ENCODE measurements at places on chromosomes 5 and 9.

- DNase-seq, result no peak
Measured at GRCh38 chr9:113299800-113300292, 3.3 kb downstream of the RNF183 start.

- no peak for DNase-seq
Measured at GRCh38 chr5:99866740-99867139, 668.4 kb upstream of the FAM174A start.

DNA sequence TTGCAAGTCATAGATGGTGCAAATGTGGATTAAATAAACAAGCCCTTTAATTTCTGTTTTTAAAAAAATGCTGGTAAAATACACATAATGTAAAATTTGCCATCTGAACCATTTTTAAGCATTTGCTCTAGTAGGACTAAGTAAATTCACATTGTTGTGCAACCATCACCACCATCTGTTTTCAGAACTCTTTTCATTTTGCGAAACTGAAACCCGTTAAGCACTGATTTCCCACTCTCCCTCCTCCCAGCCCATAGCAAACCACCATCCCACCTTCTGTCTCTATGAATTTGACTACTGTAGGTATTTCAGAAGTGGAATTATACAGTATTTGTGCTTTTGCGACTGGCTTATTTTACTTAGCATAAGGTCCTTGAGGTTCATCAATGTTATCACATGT lies 103.3 kb upstream of the CNTLN start:
- DNase-seq, result no peak

- DNase-seq, result no peak
Measured at GRCh38 chr9:106892632-106893031, 29.7 kb downstream of the ZNF462 start.

- no peak for DNase-seq
Measured at GRCh38 chr5:94613583-94613982, 4.8 kb downstream of the KIAA0825 start.

- DNase-seq, result no peak
Measured at GRCh38 chr5:84589926-84590325, 205.2 kb upstream of the EDIL3 start.

DNA sequence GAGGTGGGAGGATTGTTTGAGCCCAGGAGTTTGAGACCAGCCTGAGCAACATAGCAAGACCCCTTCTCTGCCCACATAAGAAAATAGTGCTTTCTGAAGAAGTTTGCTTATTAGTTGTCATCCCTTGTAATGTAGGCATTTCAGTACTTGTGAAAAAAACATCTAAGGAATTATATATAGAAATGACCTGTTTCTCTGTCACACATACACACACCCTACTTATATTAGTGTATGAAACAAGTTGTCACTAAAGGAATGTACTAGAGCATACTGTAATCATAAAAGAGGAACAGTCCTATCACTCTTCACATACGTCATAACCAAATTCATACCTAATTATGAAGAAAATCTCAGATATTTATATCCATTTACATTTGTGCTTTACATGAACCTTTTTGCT lies 122.0 kb downstream of the NIPBL start:
- DNase-seq, result no peak

GRCh38 chr9:35516479-35516878 lies 26.6 kb downstream of the RUSC2 start:
- no peak for DNase-seq

- no peak for DNase-seq
Measured at GRCh38 chr5:14247054-14247386, 103.9 kb downstream of the TRIO start.

GRCh38 chr9:35089434-35089833 lies 7.0 kb downstream of the PIGO start:
- no peak for DNase-seq

DNA sequence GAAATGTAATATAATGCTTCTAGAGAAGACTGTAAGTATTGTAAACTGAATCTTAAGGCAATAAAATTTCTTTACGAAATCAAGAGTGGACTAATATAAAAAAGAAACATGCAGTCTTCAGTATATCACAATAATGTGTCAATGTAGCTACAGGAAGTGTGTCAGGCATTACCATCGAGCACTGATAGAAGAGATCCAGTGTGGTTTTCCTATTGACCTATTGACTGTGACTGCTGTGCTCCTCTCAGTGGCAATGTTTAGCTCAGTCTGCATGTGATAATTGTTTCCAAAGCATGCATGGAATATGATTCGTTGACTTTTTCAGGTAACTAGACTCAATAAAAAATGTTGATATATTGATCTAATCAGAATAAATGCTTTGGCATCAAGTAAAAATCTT lies 20.3 kb upstream of the PCSK1 start:
- DNase-seq, result no peak

- no peak for DNase-seq
Measured at GRCh38 chr5:55860288-55860687, 9.1 kb downstream of the IL31RA start.

GRCh38 chr5:78537821-78538220 lies 110.8 kb downstream of the LHFPL2 start:
- no peak for DNase-seq

DNA sequence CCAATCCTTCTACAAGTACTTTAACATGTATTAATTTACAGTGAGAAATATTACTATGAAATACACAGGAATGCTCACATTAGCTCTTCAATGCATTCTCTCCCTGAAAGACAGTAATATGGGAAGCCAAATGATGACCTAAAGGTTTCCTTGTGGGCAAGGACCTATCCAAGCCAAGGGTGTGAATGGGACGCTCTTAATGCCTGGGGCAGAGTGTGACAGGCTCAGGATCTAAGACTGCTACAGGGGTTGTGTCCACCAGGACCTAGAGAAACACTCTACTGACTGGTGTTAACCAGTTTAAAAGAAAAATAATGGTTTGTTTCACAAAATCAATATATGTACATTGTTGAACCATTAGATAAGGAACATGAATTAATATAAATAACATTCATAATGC lies 158.7 kb downstream of the FGF1 start:
- no peak for DNase-seq

- DNase-seq, result no peak
Measured at GRCh38 chr9:116985596-116985995, 298.5 kb downstream of the TRIM32 start.

DNA sequence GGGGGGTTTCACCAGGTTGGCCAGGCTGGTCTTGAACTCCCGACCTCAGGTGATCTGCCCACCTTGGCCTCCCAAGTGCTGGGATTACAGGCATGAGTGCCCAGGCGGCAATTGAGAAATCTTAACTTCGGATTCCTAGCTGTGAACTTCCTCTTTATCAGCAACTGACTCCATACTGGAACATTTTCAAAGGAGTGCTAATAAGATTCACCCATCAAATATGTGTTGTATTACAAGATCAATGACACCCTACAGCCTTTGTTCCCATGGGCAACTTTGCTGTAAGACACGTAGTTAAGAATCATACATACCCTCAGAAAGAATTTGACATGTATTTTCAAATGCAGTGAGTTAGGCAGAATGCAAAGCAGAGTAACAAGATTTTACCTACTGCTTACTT lies 23.1 kb upstream of the ACOT12 start:
- DNase-seq, result no peak

DNA sequence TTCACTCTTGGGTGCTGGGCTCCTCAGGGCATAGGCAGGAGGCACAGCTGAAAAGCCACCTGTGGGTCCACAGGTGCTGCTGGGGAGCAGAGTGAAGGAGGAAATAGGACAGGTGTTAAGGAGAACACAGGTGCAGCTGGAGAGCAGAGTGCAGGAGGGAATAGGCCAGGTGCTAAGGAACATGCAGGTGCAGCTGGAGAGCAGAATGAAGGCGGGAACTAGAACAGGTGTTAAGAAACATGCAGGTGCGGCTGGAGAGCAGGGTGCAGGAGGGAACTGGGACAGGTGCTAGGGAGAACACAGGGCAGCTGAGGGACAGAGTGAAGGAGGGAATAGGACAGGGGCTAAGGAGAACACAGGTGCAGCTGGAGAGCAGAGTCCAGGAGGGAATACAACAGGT lies 43.8 kb upstream of the PLEKHG4B start:
- DNase-seq, result no peak

DNA sequence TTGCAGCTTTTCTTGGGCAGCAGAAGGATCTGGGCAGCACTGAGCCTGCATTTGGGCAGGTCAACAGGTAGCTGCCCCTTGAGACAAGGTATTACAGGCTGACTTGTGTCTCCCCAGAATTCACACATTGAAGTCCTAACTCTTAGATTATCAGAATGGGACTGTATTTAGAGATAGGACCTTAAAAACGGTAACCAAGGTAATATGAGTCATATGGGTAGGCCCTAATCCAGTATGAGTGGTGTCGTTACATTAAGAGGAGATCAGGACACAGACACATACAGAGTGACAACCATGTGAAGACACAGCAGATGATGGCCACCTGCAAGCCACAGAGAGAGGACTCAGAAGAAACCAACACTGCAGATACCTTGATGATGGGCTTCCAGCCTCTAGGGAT lies 3.2 kb downstream of the C1QTNF2 start:
- DNase-seq, result no peak

- DNase-seq, result no peak
Measured at GRCh38 chr5:118007262-118007661, 981.1 kb downstream of the DTWD2 start.

- DNase-seq, result no peak
Measured at GRCh38 chr5:11719888-11720481, 184.3 kb downstream of the CTNND2 start.

DNA sequence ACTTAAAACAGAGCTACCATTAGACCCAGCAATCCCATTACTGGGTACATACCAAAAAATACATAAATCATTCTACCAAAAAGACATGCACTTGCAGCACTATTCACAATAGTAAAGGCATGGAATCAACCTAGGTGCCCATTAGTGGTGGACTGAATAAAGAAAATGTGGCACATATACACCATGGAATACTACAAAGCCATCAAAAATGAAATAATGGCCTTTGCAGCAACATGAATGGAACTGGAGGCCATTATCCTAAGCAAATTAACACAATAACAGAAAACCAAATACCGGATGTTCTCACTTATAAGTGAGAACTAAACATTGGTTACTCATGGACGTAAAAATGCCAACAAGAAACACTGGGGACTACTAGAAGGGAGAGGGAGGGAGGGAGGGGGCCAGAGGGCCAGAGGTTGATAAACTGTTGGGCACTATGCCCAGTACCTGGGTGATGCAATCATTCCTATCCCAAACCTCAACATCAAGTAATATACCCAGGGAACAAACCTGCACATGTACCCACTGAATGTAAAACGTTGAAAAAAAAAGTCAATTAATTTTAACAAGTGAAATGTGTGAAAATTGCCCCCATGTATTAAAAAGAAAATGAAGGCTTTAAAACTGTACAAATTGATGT lies 24.5 kb upstream of the GPR150 start:
- DNase-seq, result no peak

DNA sequence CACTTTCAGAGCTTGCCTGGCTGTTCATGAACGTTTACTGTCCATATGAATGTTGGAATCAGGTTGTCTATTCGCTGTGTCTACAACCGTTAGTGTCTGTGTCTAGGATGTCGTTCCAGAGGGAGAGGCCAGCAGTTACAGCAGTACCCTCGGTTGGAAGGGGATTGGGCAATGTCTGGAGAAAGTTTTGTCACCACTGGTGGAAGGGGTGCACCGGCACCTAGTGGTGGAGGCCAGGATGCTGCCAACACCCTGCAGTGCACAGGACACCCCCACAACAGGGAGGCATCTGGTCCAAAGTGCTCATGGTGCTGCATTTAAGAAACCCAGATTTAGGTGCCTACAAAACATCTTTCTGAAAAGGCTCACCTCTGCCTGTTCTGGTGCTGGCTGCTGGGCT lies 220.7 kb downstream of the FANCC start:
- no peak for DNase-seq

- no peak for DNase-seq
Measured at GRCh38 chr5:152813526-152813925, 408.4 kb upstream of the NMUR2 start.

GRCh38 chr5:25544652-25545249 lies 900.0 kb upstream of the CDH10 start:
- no peak for DNase-seq

DNA sequence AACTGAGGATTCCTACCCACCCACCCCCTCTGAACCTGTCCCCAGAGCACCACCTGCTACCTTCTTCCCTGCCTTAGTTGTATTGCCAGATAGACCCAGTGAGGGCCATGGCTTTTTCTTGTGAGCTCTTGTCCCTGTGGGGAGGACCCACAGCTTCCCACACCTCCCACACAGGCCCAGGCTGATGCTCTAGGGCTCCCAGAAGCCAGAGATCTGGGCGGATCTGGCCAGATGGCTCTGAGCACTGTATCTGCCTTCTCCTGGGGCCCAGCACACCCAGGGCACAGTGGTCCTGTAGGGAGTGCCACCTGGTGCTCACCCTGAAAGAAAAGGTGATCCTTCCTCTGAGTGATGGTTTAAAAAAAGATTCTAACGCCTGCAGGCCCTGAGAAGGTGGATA lies 131.7 kb downstream of the DAB2IP start:
- DNase-seq, result no peak

GRCh38 chr9:17361378-17361777 lies 217.5 kb upstream of the SH3GL2 start:
- no peak for DNase-seq

All from Right ventricle myocardium inferior (tissue), 1 donor.